ENCODE measurements at places on chromosomes 16 and 17.

- no peak for DNase-seq
These were observed 8.1 kb downstream of the GLIS2 start for GRCh38 chr16:4323845-4324488.

DNA sequence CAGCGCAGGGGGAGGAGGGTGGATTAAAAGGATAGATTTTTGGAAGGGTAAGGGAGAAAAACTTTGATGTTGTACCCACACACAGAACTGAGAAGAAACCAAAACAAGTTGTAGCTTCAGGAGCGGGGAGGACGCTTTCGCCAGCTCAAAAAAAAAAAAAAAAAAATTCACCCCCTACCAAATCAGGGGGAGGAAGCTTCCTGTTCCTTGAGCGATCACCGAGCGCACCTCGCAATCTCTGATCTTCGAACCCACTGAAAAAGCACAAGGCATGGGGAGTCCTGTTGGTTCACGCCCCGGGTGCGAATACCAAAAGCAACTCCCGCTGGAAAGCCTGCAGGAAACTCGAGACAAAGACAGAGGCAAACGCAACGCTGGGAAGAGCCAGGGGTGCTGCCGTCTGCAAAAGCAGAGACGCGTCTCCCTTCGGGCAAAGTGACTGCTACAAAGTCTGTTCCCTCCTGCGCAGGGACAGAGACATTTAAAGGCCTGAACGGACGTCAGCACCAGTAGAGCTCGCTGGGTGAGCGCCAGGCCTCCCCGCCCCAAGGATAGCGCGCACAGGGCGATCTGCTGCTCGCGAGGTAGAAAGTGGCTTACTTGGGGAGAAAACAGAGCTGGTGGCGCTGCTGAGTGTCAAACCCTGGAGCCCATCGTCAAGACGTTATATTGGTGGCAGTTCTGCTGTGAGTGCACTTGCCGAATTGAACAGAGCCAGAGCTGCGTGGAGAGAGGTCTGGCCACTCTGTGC is 190.4 kb downstream of the USP22 start:
- DNase-seq, result no peak

DNA sequence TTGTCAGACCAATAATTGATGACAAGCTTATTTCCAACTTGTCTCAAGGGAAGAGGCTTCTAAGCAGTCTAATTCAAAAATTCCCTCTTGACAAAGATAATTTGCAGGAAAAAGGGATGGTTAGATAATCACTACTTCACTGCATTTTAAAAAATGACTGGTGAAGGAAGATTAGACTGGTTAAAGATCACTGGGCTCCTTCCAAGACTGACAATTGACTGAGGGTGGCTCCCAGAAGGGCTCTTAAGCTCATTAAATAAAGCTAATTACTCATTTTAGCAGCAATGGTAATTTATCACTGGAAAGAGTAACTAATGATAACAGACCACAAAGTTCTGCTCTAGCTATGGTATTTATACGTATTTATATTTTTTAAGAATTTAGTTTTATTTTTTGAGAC is 4.4 kb upstream of the HEATR3 start:
- no peak for DNase-seq

DNA sequence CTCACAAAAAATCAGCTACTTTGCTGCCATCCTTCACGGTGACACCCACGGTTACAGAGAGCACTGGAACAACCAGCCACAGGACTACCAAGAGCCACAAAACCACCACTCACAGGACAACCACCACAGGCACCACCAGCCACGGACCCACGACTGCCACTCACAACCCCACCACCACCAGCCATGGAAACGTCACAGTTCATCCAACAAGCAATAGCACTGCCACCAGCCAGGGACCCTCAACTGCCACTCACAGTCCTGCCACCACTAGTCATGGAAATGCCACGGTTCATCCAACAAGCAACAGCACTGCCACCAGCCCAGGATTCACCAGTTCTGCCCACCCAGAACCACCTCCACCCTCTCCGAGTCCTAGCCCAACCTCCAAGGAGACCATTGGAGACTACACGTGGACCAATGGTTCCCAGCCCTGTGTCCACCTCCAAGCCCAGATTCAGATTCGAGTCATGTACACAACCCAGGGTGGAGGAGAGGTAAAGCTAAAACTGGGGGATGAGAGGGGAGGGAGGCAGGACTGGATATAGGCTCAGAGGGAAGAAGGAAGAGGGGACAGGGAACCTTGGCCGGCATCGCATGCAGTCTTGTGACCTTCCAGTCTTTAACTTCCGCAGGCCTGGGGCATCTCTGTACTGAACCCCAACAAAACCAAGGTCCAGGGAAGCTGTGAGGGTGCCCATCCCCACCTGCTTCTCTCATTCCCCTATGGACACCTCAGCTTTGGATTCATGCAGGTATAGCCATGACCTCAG is 581 bp downstream of the CD68 start:
- DNase-seq, result no peak

DNA sequence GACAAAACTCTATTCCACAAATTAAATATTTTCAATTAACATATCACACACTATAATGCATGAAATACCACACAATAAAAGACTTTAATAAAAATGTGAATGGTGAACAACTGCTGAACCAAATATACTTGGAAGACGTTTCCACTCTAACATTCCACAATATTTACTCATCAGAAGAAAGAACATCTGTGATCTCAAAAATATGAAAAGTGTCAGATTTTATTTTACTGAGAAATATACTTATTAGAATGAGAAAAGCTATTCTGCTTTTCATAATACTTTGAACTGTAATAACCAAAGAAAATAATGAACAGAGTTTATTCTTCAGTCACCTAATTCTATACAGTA is 181.8 kb upstream of the AXIN2 start:
- no peak for DNase-seq

DNA sequence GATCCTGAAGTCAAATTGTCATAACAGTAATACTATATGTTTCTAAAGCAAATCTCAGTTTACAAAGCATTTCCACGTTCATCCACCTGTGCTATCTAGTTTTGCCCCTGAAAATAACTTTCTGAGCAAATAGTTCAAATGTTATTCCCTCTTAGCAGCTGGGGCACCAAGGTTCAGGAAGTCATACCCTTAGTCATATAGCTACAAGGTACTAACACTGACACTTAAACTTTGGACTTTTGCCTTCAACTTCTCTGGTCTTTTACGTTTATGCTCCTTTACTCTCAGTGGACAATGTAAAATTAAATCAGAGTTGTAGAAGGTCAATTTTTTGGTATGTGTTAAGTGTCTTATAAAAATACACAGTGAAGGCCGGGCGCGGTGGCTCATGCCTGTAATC is 33.0 kb downstream of the COX11 start:
- DNase-seq, result no peak

DNA sequence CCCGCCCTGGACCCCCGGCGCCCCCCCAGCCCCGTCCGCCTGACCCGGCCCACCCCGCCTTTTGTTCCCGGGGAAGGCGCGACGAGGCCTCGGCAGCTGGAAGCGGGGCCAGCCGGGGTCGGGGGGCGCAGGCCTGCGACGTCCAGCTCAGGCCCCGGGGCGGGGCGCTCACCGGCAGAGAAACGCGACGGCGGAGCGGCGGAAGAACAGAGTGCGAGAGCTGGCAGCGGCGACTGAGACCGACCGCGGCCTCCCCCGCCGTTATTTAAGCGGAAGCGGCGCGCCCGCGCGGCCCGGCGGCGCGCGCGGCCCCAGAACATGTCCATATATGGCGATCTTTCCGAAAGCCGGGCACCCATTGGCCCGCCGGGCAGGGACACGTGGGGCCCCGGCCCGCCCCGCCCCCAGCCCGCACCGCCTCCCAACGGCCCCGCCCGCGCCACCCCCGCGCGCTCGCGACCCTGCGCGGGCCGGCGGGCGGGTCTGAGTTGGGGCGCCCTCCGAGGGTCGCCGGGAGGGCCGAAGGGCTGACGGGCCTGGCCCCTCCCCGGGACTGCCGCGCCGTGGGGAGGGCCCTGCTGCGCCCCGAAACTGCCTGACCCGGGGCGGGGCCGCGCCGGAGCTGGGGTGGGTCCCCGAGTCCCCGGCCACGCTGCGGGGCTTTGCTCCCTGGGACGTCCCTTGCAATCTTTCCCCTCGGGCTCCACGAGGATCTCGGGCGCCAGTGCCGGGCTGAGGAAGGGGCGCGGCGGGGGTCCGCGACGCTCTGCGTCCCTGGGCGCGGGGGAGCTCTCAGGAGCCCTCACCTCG is at the start of gene ACTG1:
Gene ACTG1, minus strand, starts transcription at position 238 of the 810 bp plus-strand sequence. CDS start 445 bp downstream, outside the sequence.
- peak; percentile 92 for DNase-seq

DNA sequence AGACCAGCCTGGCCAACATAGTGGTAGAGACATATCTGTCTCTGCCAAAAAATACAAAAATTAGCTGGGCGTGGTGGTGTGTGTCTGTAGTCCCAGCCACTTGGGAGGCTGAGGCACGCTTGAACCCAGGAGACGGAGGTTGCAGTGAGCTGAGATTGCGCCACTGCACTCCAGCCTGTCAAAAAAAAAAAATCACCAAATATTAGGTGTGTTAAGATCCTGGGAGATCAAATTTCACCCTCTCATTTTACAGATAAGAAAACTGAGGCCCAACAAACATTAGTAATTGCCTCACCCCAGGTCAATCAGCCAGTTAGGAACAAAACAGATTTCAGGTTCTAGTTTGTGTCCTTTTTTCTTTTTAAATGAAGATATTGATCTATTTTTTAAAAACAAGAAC is 116.7 kb downstream of the MSI2 start:
- DNase-seq, result no peak

GRCh38 chr17:71959154-71959553 is 161.7 kb upstream of the SOX9 start:
- no peak for DNase-seq

- no peak for DNase-seq
These were observed 87.7 kb downstream of the C16orf95 start for GRCh38 chr16:87229230-87230188.

- DNase-seq, result no peak
These were observed 47.6 kb downstream of the CPD start for GRCh38 chr17:30426292-30426691.

DNA sequence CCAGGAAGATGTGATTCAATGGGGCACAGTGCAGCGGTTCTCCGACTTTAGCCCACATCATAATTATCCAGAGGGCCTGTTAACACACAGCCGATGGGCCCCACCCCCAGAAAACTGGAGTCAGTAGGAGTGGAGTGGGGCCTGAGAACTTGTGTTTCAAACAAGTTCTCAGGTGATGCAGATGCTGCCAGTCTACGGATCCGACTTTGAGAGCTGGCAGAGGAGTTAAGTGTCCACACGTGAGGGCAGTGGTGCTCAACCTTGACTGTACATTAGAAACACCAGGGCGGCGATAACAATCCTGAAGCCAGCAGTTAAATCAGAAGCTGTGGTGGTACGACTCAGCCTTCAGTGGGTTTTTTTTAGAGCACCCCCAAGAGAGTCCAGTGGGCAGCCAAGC is 75.0 kb downstream of the GPRC5B start:
- DNase-seq, result no peak

- no peak for DNase-seq
These were observed 32.4 kb upstream of the NOL11 start for GRCh38 chr17:67685351-67685750.

DNA sequence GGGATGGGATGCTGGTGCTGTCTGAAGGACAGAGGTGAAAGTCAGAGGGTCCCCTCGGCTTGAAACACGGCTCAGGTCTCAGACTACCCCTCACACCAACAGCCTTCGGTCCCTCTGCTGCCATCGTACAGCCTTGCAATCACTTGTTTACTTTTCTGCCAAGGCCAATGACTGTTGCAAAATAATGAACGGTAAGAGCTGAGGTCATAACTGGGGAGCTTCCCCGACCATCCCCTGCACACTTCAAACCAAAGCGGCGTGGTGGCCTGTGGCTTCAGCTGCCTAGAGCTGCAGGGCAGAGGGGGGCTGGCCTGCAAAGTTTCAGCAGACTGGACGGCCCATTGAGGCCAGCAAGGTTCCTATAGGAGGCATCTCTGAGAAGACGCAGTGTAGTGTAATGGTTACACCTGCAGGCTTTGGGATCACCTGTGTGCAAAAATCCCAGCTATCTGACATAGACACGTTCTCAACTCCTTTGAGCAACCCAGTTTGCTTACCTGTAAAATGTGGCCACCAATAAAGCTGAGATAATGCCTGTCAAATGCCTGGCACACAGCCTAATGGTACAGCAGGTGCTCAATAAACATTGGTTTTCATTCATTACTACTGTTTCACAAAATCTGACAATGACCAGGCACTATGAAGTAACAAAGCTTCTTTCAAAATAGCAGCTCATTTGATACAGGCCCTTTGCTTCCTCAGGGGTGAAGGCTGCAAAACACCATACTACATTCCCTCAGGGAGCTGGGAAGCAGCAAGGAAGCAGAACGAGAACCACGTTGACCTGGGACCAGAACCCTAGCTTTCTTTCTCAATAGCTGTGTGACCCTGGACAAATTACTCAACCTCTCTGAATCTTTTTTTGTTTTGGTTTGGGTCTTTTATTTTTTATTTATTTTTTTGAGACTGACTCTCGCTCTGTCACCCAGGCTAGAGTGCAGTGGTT is 5.0 kb downstream of the PAM16 start:
- no peak for DNase-seq

- DNase-seq, result no peak
These were observed 17.0 kb upstream of the TMC5 start for GRCh38 chr16:19400711-19401110.

DNA sequence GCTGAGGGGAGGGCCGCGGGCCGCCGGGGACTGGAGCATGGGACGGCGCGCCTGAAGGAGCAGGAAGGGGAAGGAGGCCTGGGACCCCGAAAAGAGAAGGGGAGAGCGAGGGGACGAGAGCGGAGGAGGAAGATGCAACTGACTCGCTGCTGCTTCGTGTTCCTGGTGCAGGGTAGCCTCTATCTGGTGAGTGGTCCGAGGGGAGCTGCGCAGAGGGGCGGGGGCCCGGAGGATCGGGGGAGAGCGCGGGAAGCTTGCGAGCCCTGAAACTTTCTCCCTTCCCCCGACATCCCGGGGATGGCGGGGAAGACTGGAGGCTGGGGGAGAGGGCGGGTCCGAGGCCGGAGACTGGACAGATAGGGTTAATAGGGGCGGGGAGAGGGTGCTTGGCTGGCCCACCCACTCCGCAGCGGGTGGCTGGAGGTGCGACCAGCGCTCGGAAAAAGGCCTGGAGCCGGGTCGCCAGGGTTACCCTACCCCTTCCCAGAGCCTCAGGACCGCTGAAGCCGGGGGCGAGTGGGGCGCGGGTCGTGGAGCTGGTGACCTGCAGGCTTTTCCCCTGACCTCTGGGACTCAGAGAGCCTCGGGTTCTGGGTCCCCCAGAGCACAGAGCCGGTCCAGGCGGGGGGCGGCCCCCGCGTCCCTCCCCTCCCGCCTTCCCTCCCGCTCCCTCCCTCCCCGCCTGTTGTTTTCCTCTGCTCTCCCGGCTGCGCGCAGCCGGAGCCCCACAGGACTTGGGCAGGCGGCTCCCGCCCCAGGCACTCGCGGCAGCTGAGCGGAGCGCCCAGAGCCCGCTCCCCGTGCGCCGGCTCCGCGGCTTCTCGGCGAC is 631 bp downstream of the NXPH3 start:
- no peak for DNase-seq

GRCh38 chr16:81175325-81175891 is 63.1 kb upstream of the BCO1 start:
- no peak for DNase-seq

- no peak for DNase-seq
These were observed 18.4 kb upstream of the RBBP6 start for GRCh38 chr16:24520983-24521382.

DNA sequence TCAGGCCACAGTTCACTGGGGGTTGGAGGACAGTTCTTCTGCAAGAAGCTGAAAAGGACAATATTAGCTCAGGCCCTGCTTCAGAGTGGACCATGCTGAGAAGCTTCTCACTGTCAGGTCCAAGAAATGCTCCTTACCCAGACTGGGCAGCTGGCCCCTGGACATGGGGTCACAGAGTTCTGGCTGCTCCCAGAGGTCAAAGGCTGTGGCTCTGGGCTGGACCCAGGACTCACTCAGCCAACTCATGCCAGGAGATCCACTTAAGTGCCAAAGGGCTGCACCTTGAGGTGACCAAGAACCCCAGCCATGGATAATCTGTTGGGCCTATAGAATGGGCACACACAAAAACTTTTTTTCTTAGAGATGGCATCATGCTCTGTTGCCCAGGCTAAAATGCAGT is 4.0 kb downstream of the CES2 start:
- no peak for DNase-seq

Data from activated CD4-positive, alpha-beta T cell treated with anti-CD3 and anti-CD28 coated beads for 1 hour (primary cell).